ENCODE measurements at places on chromosomes 7 and 10.

GRCh38 chr10:126439942-126440341 lies 51.7 kb upstream of the ADAM12 start:
- no peak for DNase-seq

DNA sequence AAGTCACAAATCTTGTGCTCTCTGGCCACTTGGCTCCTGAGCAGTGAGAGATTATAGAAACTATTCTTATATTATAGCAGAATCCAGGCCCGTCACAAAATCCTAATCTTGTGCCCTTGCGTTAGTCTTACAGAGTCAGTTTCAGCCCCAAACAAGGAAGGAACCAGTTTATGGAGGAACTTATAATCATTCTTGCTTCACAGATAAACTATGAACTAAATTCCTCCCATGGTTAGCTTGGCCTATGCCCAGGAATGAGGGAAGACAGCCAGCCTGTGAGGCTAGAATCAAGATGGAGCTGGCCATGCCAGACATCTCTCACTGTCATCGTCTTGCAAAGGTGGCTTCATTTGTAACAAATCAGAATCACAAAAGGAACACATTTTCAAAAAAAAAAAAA lies 199.7 kb upstream of the PITRM1 start:
- no peak for DNase-seq

- DNase-seq: peak; percentile 73
These were observed 23.6 kb downstream of the MKI67 start for GRCh38 chr10:128102480-128103228.

DNA sequence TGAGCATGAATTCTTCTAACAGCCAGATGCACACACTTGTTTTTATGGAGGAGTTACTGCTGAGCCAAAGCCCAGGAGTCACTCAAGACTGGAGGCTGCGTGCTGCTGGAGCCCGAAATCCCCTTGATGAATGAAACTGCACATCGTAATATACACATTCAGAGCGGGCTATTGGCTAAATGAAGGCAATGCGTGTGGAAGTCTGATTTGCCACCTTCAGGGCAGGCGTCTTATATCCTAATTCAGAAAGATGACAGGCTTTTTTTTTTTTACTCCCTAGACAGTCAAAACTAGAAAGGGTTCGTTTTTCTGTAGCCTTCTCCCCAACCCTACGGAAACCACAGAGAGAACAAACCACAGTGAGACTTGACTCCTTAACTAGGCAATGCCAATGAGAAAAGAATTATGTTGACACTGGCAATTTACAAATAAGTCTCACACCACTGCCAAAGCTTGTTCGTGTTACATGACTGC lies 227.2 kb upstream of the KLF14 start:
- DNase-seq: peak; percentile 85

- peak; percentile 57 for DNase-seq
These were observed 8.9 kb upstream of the NANOS1 start for GRCh38 chr10:119020627-119020946.

DNA sequence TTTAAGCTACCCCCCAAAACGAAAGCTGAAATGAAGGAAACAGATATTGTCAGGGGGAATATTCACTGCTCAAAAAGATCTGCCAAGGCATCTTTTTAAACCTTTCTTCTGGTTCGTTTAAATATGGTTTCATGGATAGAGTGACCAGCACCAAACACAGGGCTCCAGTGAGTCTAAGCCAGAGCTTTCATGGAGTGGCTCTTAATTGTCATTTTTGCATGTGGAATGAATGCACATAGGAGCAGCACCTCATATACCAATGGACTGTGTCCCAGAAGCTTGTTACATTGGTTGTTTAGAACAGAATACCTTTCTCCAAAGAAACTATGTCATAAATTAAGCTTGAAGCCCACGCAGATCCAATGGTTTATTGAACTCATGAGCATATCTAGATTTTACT lies 17.3 kb downstream of the MKX start:
- DNase-seq: no peak

GRCh38 chr7:30308389-30308788 lies 24.0 kb downstream of the ZNRF2 start:
- DNase-seq: no peak

DNA sequence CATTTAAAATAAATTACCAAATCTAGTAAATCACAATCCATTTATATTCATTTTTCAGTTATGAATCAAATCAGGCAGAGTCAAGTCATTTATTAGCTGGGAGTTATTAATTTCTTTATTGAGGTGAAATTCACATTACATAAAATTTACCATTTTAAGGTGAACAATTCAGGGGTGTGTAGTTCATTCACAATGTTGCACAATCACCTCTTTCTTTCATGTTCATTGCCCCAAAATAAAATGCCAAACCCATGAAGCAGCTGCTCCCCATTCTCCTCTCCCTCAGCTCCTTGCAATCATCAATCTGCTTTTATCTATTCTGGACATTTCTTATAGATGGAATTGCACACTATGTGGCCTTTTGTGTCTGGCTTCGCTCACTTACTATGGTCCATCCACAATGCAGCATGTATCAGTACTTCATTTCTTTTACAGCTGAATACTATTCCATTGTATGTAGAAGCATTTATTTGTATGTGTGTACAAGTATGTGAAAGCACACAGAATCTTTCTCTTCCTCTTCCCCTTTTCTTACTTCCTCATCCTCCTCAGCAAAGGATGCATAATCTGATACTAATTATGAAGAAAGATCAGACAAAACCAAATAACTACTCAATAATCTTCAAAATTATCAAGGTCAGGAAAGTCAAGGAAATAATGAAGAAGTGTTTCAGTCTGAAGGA lies 60.6 kb downstream of the LMBR1 start:
- DNase-seq: no peak

GRCh38 chr7:88492153-88492552 lies 185.5 kb upstream of the STEAP4 start:
- DNase-seq: no peak

DNA sequence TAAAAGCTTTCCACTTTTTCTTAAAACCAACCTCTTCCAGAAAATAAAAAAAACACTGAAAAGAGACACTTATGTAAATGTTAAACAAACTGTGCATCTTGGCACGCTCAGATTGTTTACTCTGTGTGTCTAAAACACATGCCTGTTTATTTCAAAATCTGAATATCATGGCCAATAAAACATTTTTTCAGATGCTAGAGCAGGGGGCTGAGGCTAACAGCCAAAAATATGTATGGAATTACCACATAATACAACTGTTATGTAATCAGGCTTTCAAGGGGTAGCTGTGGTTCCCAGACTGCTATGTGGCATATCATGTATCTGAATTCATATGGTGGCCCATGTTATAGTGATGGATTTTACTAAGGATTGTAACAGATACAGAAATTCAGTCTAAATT lies 130.4 kb downstream of the HIBADH start:
- DNase-seq: no peak

DNA sequence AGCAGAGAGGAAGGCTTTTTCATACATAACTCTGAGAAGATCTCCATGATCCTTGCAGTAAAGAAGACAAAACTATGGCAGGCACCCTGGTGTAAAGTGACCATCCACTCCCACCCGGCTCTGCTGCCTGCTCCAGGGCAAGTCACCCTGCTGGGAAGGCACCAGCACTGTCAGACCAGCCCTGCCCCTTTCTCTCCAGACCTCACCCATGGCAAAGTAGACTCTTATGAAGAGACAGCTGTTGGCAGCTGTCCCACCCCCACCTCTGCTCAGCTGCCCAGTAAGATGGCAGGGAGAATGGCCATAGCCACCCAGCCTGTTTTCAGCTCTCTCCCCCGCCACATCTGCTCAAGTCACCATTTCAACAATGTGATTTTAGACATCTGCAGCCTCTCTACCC lies 8.6 kb upstream of the ZMIZ2 start:
- no peak for DNase-seq

DNA sequence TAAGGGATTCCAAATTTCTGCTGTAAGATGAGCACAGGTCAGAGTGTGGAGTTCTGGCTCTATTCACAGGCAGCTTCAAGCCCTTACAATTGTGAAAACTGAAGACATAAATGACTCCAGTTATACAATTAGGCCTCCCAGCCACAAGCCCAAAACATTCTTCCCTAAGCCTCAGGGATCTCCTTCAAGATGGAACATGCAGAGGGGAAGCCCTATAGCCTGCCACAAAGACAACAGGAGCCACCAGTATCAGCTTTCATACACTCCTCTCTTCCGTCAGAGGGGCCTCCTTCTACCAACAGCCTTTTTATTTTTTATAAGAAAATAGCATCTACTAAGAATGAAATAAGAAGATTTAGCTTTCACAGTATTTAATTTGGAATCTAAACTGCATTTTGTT lies 46.5 kb downstream of the DLD start:
- no peak for DNase-seq

- DNase-seq: no peak
These were observed 2.4 kb downstream of the ALOX5 start for GRCh38 chr10:45376371-45376801.

DNA sequence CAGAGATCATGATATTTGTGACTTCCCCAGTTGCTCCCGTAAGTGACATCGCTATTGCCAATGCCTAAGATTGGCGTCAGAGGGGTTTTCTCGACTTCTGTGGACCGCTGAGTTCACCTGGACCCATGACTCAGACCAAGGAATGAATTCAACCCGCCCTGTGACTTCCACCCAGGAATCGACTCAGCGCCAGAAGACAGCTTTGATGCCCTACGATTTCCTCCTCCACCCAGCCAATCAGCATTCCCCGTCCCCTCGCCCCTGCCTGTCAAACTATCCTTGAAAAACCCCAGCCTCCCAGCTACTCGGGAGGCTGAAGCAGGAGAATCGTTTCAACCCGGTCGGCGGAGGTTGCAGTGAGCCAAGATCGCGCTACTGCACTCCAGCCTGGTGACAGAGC lies 58.3 kb downstream of the MICALL2 start:
- DNase-seq: no peak

- no peak for DNase-seq
These were observed 285.6 kb downstream of the HGF start for GRCh38 chr7:81484261-81484660.

DNA sequence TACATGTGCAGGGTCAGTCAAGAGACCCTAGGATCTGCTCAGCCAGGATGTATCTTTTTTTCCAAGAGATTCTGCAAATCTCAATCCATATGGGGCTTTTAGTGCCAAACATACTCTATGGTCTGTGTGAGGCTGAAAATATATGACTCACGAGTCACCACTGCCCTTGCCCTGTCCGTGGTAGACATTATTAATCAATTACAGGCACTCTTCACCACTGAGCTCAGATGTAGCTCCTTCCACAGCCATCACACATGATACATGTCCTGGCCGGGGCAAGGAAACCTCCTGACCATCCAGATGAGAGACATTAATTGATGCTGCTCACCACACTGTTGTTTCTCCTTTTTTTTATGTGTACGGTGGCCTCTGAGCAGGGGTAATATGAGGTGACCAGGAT lies 90.2 kb upstream of the RET start:
- no peak for DNase-seq

DNA sequence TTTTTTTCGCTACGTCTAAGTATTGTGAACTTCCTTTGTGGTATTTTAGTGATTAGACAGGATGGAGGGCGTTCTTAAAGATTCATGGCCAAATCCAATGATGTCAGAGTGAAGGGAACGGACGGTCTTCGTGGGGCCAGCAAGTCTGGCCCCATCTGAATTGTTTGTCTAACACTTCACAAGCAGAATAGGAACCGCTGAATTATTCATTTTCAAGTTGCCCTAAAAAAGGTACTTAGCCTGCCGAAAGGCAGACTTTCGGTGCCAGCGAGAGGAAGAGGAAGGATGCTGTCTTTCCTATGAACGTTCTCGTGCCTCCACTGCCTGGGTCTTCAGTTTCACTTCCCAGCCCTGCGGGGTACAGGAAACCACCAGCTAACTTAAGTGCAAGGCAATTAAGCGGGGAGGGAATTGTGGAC lies 145.7 kb upstream of the SH2B2 start:
- no peak for DNase-seq

DNA sequence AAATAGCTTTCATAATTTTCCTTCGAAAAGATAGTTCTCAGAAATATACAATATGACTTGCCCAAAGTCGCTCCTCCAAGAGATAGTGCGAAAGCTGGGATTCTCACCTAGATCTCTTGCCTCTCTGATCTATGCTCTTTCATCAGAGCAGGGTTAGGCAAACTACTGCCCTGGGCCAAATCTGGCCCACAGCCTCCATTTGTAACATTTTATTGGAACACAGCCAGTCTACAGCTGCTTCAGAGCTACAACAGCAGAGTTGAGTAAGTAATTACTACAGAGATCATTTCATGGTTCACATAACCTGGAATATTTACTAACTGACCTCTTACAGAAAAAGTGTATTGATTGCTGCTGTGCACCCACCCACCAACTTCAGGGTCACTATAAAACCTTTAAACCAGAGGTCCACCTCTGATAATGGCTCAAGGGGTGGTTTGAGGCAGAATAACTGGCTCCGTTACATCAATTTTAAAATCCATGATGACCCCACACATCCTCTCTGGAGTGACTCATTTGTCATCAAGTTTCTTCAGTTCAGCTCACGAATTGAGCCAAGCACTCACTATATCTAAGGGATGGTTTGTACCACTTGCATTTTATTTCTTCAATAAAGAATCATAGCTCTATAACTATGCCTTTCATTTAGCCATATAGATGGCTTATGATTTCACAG lies 1019.0 kb downstream of the XPNPEP1 start:
- no peak for DNase-seq

DNA sequence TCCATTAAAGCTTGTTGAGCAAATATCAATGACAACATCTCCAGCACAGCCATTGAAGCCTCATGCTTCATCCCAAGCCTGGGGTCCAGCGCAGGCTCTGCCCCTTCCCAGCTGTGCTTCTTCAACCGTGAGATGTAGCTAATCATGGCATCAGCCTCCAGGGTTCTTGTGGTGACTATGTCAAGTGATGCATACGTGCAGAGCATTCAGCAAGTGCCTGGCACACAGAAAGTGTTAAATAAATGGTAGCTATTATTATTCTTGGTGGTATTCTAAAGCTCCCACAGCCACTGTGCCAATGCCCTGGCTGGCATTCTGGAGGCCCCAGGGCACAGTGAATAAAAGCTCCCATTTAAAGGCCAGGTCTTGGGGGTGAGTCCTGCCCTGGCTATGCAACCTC lies 146.6 kb downstream of the WDR11 start:
- DNase-seq: no peak

DNA sequence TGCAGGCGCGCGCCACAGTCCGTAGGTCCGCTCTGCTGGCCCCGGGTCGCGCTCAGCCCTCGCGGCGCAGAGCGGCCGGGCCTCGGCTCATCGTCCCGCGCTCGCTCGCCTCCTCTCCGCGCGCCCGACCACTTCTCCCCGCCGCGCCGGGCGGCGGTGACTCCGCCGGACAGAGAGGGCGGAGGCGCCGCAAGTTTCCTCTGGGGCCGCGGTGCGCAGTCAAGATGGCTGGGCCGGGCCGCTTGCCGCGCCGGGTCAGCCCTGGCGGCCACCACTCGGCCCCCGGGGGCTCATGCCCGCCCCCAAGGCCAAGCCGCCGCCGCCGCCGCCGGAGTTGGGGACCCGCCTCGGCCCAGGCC lies 441 bp downstream of the FZD8 start:
- DNase-seq: peak; percentile 62

- no peak for DNase-seq
These were observed 716.5 kb downstream of the INHBA start for GRCh38 chr7:40986351-40986873.
